T-helper 2 cell (primary cell): ENCODE measurements at places on chromosomes 4 and X.
A peak's percentile ranks its signal among the peaks of the same experiment; 100 is the strongest.

- DNase-seq, result no peak
These were observed 61.8 kb downstream of the UGT2B10 start for GRCh38 chr4:68877555-68877954.

DNA sequence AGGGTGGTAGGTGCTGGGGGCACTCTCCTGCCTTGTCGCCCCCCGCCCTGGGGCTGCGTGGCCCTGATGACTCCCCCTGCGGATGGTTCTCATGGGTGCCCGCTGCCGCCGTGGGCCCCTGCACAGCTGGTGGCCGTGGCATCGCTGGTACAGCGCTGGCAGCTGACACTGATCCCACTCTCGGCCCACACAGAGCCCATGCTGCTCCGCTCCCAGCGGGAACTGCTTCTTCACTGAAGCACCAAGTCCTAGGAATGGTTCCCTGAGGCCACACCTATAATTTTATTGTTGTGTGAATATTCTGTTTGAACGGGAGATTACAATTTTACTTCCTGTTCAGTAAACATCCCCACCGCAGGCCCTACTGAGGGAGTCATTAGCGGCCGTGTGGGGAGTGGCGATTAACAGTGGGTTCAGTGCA, 138.6 kb upstream of the NKX1-1 start:
- no peak for DNase-seq

DNA sequence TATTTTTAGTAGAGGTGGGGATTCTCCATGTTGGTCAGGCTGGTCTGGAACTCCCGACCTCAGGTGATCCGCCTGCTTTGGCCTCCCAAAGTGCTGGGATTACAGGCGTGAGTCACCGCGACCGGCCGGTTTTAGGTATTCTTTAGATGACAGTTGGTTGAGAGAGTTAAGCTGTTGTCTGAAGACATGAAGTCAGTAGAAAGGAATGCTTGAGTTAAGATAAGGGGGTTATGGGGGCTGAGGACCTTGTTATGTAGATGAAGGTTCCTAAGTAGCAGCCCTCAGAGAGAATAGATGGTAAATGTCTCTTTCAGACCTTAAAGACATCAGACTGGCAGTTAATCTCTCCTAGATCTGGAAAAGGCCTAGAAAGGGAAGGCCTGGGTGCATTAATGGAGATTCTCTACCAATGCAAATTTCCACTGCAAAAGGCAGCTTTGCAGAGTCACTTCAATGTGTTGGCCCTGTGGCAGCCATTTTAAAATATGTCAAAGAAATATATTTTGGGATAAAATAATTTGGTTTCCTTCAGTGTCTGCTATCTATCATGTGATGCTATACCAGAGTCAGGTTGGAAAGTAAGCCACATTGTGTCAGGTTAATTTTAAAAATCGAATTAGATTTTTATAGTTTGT, 6.4 kb upstream of the ZNF674 start:
- no peak for DNase-seq

- no peak for DNase-seq
These were observed 56.0 kb downstream of the MAGEB10 start for GRCh38 chrX:27863809-27864208.

GRCh38 chr4:15703439-15703838, 574 bp downstream of the BST1 start:
- no peak for DNase-seq

GRCh38 chr4:83217721-83218522, 66.7 kb downstream of the COQ2 start:
- DNase-seq, result peak; percentile 88

DNA sequence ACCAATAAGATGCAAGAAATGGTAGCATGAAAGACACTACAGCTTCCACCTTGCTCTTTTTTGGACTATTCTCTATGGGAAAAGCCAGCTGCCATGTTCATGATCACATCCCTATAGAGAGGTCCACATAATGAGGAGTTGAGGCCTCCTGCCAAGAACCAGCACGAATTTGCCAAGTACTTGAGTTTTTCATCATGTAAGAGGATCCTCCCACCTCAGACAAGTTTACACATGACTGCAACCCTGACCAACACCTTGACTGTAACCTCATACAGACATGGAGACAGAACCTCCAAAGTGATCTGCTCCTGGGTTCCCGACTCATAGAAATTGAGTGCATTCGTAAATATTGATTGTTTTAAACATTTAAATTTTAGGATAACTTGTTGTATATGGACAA, 135.2 kb upstream of the TSPAN5 start:
- DNase-seq, result no peak
